Activated T-cell treated with anti-CD3 and anti-CD28 coated beads, Interleukin-2, amount 50 U/mL, for 72 hours (primary cell): ENCODE measurements at places on chromosomes 6 and 20. TPM values are rescaled to one million over a fixed set of nuclear protein-coding genes. Genes with fewer than 3 reads are reported as not detected.

ATP6V1G2 gene
- total RNA-seq = 4.1 TPM

DNA sequence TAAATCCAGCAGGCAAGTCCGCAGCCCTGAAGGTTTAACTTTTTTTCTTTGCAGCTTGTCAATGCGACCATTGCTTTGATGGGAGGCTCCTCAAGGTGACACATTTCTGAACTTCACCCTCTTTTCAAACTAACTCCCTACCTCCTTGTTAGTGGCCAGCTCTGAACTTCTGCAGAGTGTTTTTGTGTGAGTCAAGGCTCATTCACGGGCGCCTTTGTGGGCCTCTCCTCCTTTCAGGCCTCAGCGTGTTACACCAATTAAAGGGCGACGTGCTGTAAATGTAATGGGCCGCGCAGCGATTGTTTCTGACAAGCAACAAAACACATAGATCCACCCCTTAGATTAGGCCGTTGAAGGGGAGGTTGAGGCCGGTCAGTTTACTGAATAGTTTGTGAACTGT, 45.5 kb upstream of the NR2E1 start:
- peak; percentile 9 for DNase-seq
- H3K36me3 ChIP-seq = peaks cover 6% of the 10 kb centered on the region
- no peak overlapping the region for H3K27ac ChIP-seq

- no peaks in the 10 kb centered on the region for H3K4me1 ChIP-seq
- no peak for DNase-seq
- no peak overlapping the region for H3K4me3 ChIP-seq
- peaks cover 3% of the 10 kb centered on the region for H3K36me3 ChIP-seq
- H3K27me3 ChIP-seq = no peaks in the 10 kb centered on the region
Measured at GRCh38 chr6:115071962-115072361, 729.1 kb upstream of the HS3ST5 start.

DNA sequence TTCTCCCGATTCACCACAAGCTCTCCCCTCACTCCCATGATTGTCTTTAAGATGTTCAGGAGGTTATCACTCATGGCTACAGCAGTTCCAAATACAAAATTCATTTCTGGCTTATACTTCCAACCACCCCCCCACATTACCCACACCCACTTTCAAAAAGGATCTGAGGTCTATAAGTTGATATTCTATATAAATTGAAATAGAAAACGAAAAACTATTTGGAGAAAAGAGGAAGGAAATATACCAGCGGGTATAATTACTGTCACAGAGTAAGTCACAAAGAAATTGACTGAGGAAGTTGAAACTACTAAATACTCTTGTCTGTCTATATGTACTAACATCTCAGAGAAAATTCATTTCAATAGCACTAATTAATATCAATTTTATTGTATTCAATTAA, 112.7 kb upstream of the TNFAIP3 start:
- no peak overlapping the region for H3K4me3 ChIP-seq
- H3K27ac ChIP-seq = no peak overlapping the region
- H3K27me3 ChIP-seq = peaks cover 29% of the 10 kb centered on the region
- peaks cover 7% of the 10 kb centered on the region for H3K4me1 ChIP-seq
- H3K36me3 ChIP-seq = no peaks in the 10 kb centered on the region
- DNase-seq = no peak

OXT gene
- total RNA-seq = 1.2 TPM

DNA sequence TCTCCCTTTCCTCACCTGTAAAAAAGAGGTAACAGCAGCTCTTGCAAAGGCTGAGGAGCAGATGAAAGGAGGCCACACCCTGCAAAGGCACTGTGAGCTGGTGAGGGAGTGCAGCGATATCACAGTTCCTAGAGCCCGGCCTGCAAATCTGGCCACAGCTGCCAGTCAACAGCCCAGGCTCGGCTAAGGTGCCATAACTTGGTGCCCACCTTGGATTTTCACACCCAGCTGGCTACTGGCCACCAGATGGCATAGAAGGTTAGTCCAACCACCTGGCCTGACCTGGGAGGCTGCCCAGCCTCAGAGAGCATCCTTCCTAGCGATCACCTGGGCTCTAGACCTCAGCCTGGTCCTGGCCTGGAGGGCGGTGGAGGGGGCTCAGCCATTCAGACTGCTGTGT, 46.8 kb downstream of the KCNB1 start:
- peaks cover 44% of the 10 kb centered on the region for H3K27me3 ChIP-seq
- H3K27ac ChIP-seq = no peak overlapping the region
- no peak for DNase-seq

- H3K27me3 ChIP-seq = no peaks in the 10 kb centered on the region
- no peaks in the 10 kb centered on the region for H3K36me3 ChIP-seq
- no peak overlapping the region for H3K27ac ChIP-seq
- no peaks in the 10 kb centered on the region for H3K4me1 ChIP-seq
- no peak overlapping the region for H3K4me3 ChIP-seq
Measured at GRCh38 chr6:168047841-168048723, 30.9 kb downstream of the FRMD1 start.

ZNF318 gene
- total RNA-seq = 14.4 TPM

ZSCAN31 gene
- 2.1 TPM for total RNA-seq

GRCh38 chr6:43851204-43851865, 81.3 kb downstream of the VEGFA start:
- no peak for DNase-seq
- no peak overlapping the region for H3K27ac ChIP-seq
- peaks cover 4% of the 10 kb centered on the region for H3K4me1 ChIP-seq
- H3K27me3 ChIP-seq = peaks cover 14% of the 10 kb centered on the region
- H3K4me3 ChIP-seq = no peak overlapping the region
- H3K36me3 ChIP-seq = no peaks in the 10 kb centered on the region

DNA sequence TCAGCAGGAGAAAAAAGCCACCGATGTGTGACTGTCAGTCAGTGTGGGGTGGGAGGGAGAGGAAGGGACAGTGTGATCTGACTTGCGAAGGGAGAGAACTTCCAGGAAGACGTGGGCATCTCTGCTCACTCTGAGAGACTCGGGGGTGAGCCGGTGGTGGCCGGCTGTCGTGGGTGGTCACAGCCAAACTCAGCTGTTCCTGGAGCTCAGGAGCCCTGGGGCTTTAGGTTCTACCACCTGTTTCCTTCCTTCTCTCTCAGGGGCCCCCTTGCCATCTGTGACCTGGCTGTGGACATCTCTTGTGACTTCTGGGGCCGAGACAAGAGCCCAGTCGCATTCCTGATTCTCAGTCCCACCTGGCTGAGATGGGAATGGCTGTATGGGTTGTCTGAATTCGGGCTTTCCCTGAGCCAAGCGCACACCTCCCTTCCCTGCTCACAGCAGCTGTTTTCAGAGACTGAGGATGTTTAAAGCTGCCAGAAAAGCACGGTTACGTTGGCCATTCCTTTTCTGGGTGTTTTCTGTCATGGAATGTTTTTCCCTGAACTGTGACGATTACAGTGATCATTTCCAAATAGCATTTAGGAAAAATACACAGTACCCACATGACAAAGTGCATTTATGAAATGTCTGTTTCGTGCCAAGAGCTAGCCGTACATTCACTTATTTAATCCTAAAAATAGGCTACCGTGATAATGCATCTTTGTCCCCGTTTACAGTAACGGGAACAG, 36.5 kb downstream of the SYNJ2 start:
- H3K4me1 ChIP-seq = peaks cover 27% of the 10 kb centered on the region
- H3K27me3 ChIP-seq = no peaks in the 10 kb centered on the region
- no peak for DNase-seq
- H3K4me3 ChIP-seq = no peak overlapping the region

DNA sequence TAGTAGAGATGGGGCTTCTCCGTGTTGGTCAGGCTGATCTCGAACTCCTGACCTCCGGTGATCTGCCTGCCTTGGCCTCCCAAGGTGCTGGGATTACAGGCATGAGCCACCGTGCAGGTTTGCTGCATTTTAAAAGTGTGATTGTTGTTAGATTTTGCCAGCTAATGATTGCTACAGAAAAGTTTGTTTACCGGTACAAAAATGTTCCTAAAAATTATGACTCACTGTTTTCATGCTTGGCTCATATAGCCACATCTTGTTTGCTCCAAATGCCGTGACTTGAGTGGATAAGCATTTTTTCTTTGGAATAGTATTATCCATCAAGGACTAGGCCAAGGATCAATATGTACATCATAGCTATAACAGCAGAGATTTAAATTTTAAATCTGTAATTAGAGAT, 24.3 kb downstream of the LRRN4 start:
- no peak overlapping the region for H3K27ac ChIP-seq
- H3K4me1 ChIP-seq = peaks cover 26% of the 10 kb centered on the region
- no peak overlapping the region for H3K4me3 ChIP-seq
- H3K36me3 ChIP-seq = peaks cover 23% of the 10 kb centered on the region
- DNase-seq = no peak
